ENCODE measurements at places on chromosomes 4 and X.

- no peak for DNase-seq
Measured at GRCh38 chr4:47774079-47774478, 63.8 kb downstream of the CORIN start.

- no peak for DNase-seq
Measured at GRCh38 chr4:140085062-140085622, 68.8 kb downstream of the MAML3 start.

GRCh38 chr4:1198098-1198844, 25.9 kb upstream of the SPON2 start:
- no peak for DNase-seq

DNA sequence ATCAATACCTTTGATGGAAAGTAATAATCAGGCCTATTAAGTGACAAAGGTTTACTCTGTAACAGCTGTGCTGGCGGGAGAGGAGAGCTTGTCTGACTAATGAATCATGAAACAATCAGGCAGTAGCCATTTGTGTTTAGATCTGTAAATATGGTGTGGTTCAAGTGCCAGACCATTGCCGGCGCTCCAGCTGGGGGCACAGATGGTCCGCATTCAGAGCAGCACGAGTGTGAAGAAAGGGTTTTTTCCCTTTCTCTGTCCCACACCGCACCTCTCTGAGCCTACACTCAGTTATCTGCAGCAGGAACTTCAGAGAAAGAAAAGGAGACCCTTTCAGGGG, 111.3 kb upstream of the PAQR3 start:
- no peak for DNase-seq

- no peak for DNase-seq
Measured at GRCh38 chr4:187128222-187128621, 404.6 kb upstream of the FAT1 start.

DNA sequence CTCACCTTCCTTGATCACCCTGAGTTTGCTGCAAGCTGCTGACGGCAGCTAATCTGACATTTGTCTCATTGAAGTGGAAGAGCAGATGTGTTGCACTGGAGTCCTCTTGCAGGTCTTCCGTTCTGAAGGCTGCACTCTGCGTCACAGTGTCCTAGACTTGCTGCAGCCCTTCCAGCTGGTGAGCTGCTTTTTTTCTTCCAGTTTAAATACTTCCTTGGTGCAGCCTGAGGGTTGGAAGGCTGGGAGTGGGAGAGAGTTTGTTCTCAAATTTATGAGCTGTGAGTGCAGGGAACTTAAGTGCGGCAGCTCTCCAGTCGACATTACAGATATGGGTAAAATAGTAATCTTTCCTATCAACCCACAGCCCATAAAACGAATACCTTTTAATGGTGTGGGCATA, 303.6 kb upstream of the FAT1 start:
- no peak for DNase-seq

DNA sequence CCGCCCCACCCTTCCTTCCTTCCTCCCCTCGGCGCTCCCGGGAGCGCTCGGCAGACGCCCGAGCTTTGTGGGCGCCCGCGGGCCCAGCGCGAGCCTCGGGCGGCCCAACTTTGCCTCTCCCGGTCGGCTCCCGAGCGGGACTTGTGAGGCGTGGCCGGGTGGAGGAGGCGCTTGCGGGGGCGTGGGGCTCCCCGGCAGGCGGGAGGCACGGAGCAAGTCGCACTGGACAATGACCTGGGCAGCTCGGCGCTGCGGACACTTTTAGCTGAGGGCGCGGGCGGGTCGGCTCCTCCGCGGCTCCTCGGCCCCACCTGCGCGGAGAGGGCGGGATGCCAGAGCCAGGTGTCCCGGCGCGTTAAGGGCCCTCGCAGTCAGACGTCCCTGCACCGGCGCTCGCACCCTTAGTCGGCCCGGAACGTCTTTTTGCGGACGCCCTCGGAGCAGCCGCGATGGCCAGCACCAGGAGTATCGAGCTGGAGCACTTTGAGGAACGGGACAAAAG, 385 bp downstream of the DCLK2 start:
- no peak for DNase-seq

Measured in stimulated activated CD4-positive, alpha-beta T cell treated with anti-CD3 and anti-CD28 coated beads, Interleukin-2, amount 100 ng/mL, for 24 hours (primary cell).